Smooth muscle cell of the pulmonary artery (primary cell): ENCODE measurements at places on chromosomes 16 and 17. TPM values are rescaled to one million over a fixed set of nuclear protein-coding genes. Genes with fewer than 3 reads are reported as not detected.

The BCAR1 gene
- total RNA-seq: 73.6 and 165 TPM in 2 replicates

The MSLN gene
- not detected in 2 replicates for total RNA-seq

The CAVIN1 gene
- total RNA-seq: 538 and 866 TPM in 2 replicates

The CCL7 gene
- total RNA-seq: 0.85 and 3.7 TPM in 2 replicates

The KRT24 gene
- total RNA-seq: not detected in 2 replicates

The IRX5 gene
- 0.43 and 0.98 TPM in 2 replicates for total RNA-seq

The NKD1 gene
- 0.17 and 0.65 TPM in 2 replicates for total RNA-seq

The ABCA10 gene
- 1.3 and 4.0 TPM in 2 replicates for total RNA-seq

The MMP25 gene
- not detected in 2 replicates for total RNA-seq

The CD300A gene
- not detected in 2 replicates for total RNA-seq

The CDH16 gene
- total RNA-seq: not detected in 2 replicates

The CCDC154 gene
- total RNA-seq: 0.33 and 0.96 TPM in 2 replicates

The TBC1D3C gene
- 0.39 TPM in 1 of 2 replicates, not detected in the other for total RNA-seq

The SPATA32 gene
- not detected in 2 replicates for total RNA-seq

The HOXB8 gene
- total RNA-seq: 0.10 TPM in 1 of 2 replicates, not detected in the other

The MPV17L gene
- total RNA-seq: 0.78 and 2.1 TPM in 2 replicates

The TBC1D26 gene
- total RNA-seq: 0.30 and 0.39 TPM in 2 replicates

The PDILT gene
- not detected in 2 replicates for total RNA-seq

The GH1 gene
- total RNA-seq: not detected in 2 replicates

The GFER gene
- 8.1 and 15.1 TPM in 2 replicates for total RNA-seq

The FBXL20 gene
- total RNA-seq: 15.2 and 17.1 TPM in 2 replicates
